CD4-positive, alpha-beta T cell (primary cell): ENCODE measurements at places on chromosomes 5 and 9.

GRCh38 chr5:128341056-128341455 is 197.0 kb downstream of the FBN2 start:
- H3K36me3 ChIP-seq, result no peaks in the 10 kb centered on the region
- H3K4me3 ChIP-seq, result no peak overlapping the region
- no peaks in the 10 kb centered on the region for H3K4me1 ChIP-seq
- H3K27me3 ChIP-seq, result no peaks in the 10 kb centered on the region
- no peak overlapping the region for H3K27ac ChIP-seq

GRCh38 chr9:105296877-105297287 is 52.4 kb downstream of the SLC44A1 start:
- H3K4me3 ChIP-seq, result no peak overlapping the region
- peaks cover 9% of the 10 kb centered on the region for H3K36me3 ChIP-seq
- no peaks in the 10 kb centered on the region for H3K27me3 ChIP-seq
- peak; percentile 24 for DNase-seq

- H3K36me3 ChIP-seq, result no peaks in the 10 kb centered on the region
- peaks cover 12% of the 10 kb centered on the region for H3K4me1 ChIP-seq
- no peak overlapping the region for H3K27ac ChIP-seq
- H3K27me3 ChIP-seq, result no peaks in the 10 kb centered on the region
- no peak overlapping the region for H3K4me3 ChIP-seq
- DNase-seq, result peak; percentile 71
Observed at GRCh38 chr5:168679515-168679920, 100.3 kb upstream of the PANK3 start.

DNA sequence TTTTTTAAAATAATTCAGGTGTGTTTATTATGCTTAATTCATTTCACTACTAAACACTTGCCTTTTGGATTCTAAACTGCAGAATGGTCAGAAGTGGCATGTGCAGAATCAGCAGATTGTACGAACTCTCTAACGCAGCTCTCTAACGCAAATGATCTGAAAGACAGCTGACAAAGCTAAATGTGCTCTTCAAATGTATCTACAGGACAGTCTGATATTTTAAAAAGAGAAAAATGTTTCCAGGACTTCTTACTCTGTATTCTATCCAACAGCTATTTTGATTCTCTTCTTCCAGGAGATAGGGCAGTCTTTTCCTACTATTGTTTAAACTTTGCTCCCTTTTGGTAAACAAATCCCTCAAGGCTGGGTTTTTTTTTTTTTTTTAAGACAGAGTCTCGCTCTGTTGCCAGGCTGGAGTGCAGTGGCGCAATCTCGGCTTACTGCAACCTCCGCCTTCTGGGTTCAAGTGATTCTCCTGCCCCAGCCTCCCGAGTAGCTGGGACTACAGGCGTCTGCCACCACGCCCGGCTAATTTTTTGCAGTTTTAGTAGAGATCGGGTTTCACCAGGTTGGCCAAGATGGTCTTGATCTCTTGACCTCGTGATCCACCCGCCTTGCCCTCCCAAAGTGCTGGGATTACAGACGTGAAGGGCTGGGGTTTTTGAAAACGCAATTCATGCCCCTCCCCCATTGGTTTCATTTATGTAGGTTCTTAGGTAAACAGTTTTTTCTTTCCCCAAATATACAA is 1.2 kb downstream of the NMRK1 start:
- H3K4me3 ChIP-seq, result peak overlapping the region; percentile 99
- DNase-seq, result no peak
- H3K36me3 ChIP-seq, result peaks cover 20% of the 10 kb centered on the region
- peaks cover 54% of the 10 kb centered on the region for H3K4me1 ChIP-seq

GRCh38 chr9:68975365-68976043 is 38.4 kb downstream of the PRKACG start:
- no peak overlapping the region for H3K27ac ChIP-seq
- no peaks in the 10 kb centered on the region for H3K27me3 ChIP-seq
- peaks cover 11% of the 10 kb centered on the region for H3K4me1 ChIP-seq
- peak; percentile 30 for DNase-seq
- H3K4me3 ChIP-seq, result peak overlapping the region; percentile 0
- no peaks in the 10 kb centered on the region for H3K36me3 ChIP-seq

- H3K27ac ChIP-seq, result no peak overlapping the region
- no peak overlapping the region for H3K4me3 ChIP-seq
- H3K36me3 ChIP-seq, result no peaks in the 10 kb centered on the region
Observed at GRCh38 chr5:11890777-11891176, 13.5 kb downstream of the CTNND2 start.

- H3K36me3 ChIP-seq, result peaks cover 27% of the 10 kb centered on the region
- H3K4me3 ChIP-seq, result no peak overlapping the region
- DNase-seq, result no peak
- H3K27me3 ChIP-seq, result peaks cover 21% of the 10 kb centered on the region
- H3K4me1 ChIP-seq, result peaks cover 3% of the 10 kb centered on the region
- H3K27ac ChIP-seq, result no peak overlapping the region
Observed at GRCh38 chr9:132595319-132595718, 12.9 kb downstream of the BARHL1 start.

DNA sequence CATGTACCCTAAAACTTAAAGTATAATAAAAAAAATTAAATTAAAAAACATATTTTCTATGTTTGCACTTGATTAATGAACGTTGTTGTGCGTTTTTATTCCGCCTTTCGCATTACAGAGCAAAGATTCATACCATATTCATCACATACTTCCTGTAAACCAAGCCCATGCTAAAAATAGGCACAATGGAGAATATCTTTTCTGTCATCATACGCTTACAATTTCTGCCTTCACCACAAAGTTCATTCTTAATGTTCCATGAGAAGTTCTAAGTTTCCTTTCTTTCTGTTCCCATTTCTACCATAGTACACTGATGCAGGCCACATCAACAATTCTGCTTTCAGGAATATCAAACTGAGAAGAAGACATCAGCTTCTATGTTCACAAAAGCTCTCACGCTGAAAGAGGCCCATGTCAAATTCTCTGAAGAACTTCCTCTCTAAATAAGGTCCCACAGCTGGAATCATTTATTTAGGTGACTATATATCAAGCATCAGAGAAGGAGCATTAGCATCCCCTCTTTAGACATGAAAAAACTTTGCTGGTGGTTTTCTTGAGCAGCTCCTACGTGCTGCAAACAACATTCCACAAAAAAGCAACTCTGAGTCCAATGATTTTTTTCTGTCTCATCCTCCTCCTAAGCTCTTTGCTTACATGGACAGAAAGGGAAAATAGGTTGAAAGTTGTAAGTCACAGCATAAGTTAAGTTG is 456.4 kb downstream of the CDH10 start:
- no peak for DNase-seq
- no peaks in the 10 kb centered on the region for H3K4me1 ChIP-seq
- no peaks in the 10 kb centered on the region for H3K27me3 ChIP-seq
- H3K36me3 ChIP-seq, result no peaks in the 10 kb centered on the region
- no peak overlapping the region for H3K27ac ChIP-seq
- H3K4me3 ChIP-seq, result no peak overlapping the region

DNA sequence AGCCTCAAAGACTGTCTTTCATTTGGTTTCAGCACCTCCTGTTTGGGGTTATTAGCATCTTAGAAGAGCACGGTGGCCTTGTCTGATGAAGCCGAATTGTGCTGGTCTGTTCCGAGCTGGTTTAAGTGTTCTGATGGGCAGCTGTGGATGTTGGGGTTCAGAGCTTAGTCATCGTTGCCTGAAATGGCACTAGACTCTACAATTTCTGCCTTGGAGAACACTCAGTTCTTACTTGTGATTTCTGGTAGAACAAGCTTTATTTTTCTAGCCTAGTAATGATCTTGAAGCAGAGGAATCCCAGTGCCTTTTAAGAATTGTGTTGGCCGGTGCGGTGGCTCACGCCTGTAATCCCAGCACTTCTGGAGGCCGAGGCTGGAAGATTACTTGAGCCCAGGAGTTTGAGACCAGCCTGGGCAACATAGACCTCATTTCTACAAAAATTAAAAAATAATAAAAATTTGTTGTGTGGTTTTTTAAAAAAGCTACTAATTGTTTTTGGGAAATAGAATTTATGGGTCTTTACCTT is 7.8 kb downstream of the FBXW5 start:
- no peak for DNase-seq
- H3K36me3 ChIP-seq, result peaks cover 19% of the 10 kb centered on the region
- H3K27ac ChIP-seq, result no peak overlapping the region

GRCh38 chr5:126535856-126536545 is 59.0 kb downstream of the ALDH7A1 start:
- H3K27me3 ChIP-seq, result no peaks in the 10 kb centered on the region
- no peak for DNase-seq
- H3K36me3 ChIP-seq, result no peaks in the 10 kb centered on the region
- H3K4me1 ChIP-seq, result no peaks in the 10 kb centered on the region
- H3K27ac ChIP-seq, result no peak overlapping the region
